ENCODE measurements at places on chromosomes 2 and 18.

GRCh38 chr2:109726379-109727270 lies 67.5 kb upstream of the RGPD5 start:
- DNase-seq: no peak

- DNase-seq: no peak
These were observed 79.8 kb upstream of the CYRIA start for GRCh38 chr2:16745466-16745865.

DNA sequence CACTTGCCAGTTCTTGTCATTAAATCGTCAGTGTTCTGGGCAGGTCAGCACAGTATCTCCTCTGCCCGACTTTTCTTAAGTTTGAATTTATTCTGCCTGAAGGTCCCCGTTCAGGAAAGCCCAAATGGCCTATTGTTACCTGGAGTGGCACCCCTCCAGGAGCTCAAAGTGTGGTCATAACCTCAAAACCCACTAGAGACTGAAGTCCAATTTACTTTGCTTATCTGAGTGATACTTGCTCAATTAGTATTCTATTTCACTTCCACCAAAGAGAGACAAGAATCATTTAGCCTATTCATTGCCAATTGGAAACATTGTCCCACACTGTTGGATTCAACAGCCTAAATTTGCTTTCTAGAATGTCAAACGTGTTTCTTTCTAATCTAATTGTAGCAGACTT lies 375.3 kb downstream of the LNPK start:
- no peak for DNase-seq

GRCh38 chr2:73970850-73971471 lies 13.7 kb upstream of the TET3 start:
- peak; percentile 45 for DNase-seq

DNA sequence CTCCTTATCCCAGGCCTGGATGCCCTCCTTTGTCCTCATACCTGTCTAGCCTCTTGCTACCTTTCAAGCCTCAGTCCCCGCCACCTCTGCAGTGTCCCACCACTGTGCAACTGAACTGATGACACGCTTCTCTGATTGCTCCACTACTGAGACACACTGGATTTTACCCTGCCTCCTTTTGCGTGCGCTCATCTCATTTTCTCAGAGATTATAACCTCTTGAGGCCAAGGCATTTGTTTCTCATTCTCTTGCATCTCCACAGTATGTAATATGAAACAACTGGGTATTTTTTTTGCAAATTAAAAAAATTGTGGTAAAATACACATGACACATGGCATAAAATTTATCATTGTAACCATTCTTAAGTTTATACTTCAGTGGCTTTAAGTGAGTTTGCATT lies 95.4 kb downstream of the PRKCE start:
- no peak for DNase-seq

Data from GM23338 (cell line).